Stimulated activated CD8-positive, alpha-beta memory T cell treated with anti-CD3 and anti-CD28 coated beads, Interleukin-15, amount 100 ng/mL, for 24 hours (primary cell): ENCODE measurements at places on chromosomes 4 and X.

DNA sequence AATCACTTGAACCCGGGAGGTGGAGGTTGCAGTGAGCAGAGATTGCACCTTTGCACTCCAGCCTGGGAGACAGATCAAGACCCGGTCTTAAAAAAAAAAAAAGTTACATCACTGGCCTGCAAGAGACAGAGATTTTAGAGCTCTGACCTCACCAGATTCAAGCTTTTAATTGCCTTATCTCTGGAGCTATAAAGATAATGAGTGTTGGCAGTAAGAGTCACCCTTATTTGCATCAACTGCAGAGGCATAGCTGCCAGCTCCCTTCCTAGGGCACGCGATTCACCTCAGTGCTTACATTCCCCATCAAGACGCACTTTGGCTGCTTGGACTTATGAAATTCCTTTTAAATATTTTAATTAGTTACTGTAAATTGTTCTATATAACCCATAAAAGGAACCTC, 12.5 kb upstream of the SPATA4 start:
- no peak for DNase-seq

- no peak for DNase-seq
These were observed 65.9 kb downstream of the WWC2 start for GRCh38 chr4:183164963-183165362.

DNA sequence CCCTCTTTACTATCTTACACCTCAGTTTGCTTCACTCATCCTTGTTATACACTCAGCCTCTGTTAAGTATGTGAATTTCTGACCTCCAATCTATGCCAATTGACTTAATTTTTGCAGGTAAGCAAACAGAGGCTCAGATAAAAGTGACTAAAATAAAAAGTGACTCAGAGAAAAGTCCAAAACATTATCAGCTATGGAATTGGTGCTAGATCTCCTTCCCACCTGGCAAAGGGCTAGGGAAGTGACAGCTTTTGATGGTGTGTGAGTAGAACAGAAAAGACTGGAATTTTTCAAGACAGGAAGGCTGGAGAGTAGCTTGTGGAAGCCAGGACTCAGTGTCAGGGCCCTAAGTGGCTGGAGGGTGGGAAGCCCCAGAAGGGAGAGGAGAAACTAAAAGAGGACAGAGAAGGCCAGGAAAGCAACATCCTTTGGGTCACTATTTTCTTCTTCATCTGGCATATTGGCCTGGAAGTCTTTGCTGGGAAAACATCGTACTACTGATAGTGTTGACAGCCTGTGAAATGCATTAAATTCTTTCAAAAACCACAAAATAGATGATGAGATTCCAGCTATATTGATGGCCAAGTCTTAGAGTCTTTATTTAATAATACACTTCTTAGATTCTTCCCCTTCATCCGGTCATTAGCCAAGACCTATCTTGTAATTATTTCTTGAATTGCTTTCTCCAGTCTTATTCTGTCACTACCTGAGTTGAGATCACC, 392.8 kb downstream of the RAPGEF2 start:
- no peak for DNase-seq

GRCh38 chr4:166277401-166277800, 404.4 kb downstream of the TLL1 start:
- DNase-seq = no peak

DNA sequence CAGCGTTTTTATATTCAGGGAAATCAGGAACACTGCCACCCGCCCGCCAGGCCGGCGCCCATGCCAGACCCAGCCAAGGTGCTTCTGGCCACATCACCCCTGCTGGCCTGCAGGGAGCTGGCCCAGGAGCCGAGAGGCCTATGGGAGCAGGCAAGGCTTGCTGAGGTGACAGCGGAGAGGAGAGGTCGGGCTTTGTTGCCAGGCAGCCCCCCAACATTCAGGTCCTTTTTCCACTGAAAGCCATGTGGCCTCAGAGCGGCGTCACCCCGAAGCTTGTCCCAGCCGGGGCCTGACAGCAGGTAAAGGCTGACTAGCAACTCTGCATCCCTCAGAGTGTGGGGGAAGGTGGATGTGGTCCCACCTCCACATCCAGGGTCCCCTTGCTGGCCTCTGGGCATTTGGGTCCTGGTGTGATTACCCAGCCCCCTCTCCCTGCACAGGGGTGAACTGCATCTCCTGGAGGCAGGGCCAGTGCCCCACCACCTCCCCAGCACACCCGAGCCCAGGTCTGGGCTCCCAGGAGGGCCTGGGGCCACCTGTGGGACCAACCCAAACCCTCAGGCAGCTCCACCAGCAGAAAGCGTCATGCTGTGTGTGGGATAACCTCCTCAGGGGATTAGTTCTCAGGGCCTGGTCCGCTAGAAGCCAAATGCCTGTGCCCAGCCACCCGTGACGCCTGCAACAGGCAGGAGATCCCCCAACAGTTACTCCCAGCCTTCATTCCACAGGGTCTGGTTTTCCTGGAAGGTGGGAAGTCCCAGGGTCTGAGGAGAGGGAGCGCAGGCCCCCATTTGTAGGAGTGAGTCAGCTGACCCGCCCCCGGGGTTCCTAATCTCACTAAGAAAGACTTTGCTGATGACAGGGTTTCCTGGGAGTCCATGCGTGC, at the start of gene PDE6B:
PDE6B (plus strand) TSS at position 869 of the 886 bp plus-strand sequence. CDS start 54 bp downstream, outside the sequence.
- no peak for DNase-seq
